ENCODE measurements at places on chromosomes 5 and 9.

DNA sequence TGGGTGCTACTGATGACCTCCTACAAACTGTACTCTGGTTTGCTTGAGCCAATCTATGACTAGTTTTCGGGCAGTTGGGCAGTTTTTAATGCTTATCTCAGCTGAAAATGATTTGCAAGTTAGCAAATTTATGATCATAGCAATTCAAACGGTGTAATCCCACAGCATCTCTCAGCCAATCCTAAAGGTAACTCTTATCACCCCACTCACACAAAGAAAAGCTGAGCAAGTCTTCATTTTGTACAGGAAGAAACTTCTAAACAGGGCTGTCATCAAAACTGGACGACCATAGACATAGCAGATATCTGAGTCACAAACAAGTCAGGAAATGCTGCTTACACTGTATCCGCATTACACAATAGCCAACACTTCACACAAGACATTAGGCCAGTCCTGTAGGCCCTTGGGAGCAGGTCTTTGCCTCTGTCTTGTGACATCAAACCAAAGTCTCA lies 2.6 kb upstream of the ENC1 start:
- DNase-seq: peak; percentile 62

DNA sequence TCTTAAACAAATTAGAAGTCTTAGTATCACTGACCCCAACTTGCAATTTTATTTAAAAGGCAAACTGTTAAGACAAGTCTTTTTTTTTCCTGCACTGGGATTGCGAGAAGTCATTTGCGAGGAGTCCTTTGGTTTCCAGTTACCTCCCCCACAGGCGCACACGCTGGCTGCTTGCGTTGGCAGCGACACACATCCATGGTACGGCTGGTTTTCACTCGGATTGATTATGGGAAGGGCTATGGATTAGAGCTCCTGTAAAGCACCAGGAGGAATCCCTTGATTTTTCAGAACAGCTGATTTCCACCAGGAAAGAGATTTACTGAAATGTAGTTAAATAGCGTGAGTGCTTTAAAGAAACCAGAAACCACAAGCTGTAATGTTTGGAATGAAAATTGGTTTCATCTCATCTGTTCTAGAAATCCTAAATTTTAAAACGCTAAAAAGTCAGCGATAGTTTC lies 737 bp downstream of the SLC1A3 start:
- DNase-seq: peak; percentile 39

DNA sequence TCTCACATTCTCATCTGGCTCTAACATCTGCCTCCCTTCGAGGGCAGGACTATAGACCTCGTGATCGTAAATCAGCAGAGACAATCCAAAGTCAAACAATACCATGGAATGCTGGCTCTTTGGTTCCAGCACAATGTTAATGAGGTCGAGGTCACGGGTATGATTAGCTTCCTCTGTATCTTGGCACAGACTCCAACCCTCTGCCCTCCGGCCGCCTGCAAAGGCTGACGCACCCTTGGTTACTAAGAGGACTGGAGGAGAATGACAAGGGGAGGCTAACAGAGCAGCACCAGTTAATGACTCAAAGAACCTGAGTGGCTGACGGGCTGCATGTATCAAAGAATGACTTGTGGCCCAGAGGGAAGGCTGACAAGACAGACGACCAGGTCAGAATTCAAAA lies 10.1 kb downstream of the LHFPL2 start:
- peak; percentile 88 for DNase-seq

DNA sequence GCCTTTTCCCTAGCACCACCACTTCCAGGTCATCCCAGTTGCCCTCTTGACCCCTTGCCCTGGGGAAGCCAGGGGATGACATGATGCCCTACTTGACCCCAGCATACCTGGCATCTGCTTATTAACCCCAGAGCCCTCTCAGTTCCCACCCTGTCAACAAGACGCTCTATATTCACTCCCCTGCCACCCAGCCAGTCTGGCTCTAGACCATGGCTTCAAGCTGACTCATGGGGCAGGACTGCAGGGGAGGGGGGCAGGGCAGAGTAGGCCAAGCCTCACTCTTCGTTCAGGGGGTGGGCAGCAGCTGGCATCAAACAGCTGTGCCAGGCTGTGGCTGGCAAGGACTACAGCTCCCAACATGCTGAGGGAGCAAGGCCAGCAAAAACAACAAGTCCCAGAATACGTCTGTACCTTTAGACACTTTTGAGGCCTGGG lies 5.3 kb downstream of the ATOSB start:
- no peak for DNase-seq

GRCh38 chr9:9395539-9395938 lies 1217.3 kb downstream of the PTPRD start:
- no peak for DNase-seq

- no peak for DNase-seq
Observed at GRCh38 chr9:9892217-9892616, 720.6 kb downstream of the PTPRD start.

- DNase-seq: no peak
Observed at GRCh38 chr9:75390951-75391350, 302.6 kb downstream of the OSTF1 start.

- DNase-seq: no peak
Observed at GRCh38 chr9:90979138-90979551, 177.5 kb downstream of the SYK start.

- DNase-seq: no peak
Observed at GRCh38 chr9:71706176-71706575, 62.1 kb downstream of the CEMIP2 start.

DNA sequence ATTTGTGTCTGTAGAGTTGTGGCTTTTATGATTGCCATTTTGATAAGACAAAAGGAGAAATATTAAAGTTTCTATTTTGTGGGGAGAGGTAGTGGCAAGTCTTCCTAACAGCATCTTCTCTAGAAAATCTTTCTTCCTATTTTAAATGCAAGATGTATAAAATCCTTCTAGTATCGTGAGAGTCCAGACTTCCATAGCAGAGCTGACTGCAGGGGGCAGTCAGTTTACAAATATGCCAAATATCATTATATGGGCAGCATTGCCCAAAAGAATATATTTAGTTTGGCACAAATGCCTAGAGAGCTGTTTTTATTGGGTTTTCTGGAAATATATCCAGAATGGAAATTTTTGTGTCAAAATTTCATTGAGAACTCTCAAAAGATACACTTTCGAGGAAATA lies 82.1 kb upstream of the ALDH1A1 start:
- DNase-seq: no peak

DNA sequence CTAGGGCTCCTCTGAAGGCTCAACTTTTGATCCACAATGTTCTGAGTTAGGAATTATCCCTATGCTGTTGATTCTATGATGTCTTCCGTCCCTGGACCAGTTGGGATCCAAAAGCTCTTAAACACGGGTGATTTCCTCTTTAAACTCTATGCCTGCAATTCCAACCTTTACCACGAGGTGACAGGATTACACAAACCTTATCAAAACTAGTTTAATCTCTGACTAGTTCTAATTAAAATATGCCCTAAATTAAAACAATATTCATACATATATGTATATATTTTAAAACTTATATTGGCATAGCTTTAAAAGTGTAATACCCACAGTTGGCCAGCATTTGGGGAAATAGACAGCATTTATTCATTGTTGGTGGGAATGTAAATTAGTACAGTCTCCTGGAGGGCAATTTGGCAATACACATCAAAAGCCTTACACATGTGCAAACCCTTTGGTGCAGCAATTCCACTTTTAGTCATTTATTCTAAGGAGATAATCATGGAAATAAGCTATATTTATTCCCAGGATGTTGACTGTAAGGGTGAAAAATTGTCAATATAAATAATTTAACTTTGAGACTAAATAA lies 51.6 kb upstream of the PHYKPL start:
- DNase-seq: no peak

DNA sequence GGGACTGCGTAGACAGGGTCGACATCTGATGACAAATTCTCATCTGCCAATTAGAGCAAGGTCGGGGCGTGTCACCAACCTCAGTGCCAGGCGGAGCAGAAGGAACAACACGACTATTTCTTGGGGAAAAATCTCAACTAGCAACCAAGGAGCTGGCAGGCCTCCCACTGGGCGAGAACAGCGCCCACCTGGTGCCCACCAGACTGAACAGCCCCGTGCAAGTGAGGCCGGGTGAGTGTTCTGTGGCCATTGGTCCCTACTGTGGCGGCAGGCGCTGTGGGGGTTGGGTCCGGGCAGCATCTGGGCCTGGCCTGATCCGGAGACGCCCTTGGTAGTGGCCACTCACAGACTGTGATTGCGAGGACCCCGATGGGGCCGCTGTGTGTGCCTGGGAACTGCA lies 11.5 kb downstream of the NOTCH1 start:
- DNase-seq: no peak

DNA sequence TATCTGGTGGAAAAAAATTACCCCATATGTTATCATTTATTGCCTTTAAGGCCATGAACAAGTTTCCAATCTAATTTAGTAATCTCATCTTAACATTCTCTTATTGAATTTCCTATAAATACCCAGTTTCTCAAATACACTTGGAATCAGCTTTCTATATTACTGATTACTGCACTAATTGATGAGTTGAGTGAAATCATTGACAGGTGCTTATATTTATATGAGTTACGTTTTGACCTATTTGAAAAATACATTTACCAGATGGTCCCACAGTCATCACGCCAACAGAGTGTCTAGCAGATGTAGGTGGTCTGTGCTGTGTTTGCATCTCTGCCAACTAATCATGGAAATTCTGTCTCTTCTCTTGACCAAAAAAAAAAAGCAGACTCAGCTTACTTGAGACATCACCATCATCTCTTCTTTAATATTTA lies 307.3 kb upstream of the NREP start:
- DNase-seq: no peak

GRCh38 chr5:134967607-134968006 lies at the start of gene CATSPER3:
CATSPER3 (plus strand) TSS chr5:134967907; CDS start chr5:134967992, 85 bp downstream.
- no peak for DNase-seq

- DNase-seq: no peak
Observed at GRCh38 chr9:98962181-98962560, 18.5 kb downstream of the COL15A1 start.

DNA sequence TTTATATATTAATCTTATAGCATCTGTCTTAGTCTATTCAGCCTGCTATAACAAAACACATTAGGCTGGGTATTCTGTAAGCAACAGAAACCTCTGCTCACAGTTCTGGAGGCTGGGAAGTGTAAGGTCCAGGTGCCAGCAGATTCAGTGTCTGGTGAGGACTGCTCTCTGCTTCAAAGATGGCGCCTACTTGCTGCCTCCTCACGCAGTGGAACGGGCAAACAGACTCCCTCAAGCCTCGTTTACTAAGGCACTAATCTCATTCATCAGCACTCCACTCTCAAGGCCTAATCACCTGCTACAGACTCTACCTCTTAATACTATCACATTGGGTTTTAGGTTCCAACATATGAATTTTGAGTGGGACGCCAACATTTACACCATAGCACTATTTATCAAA lies 5.2 kb upstream of the TBC1D2 start:
- DNase-seq: no peak

DNA sequence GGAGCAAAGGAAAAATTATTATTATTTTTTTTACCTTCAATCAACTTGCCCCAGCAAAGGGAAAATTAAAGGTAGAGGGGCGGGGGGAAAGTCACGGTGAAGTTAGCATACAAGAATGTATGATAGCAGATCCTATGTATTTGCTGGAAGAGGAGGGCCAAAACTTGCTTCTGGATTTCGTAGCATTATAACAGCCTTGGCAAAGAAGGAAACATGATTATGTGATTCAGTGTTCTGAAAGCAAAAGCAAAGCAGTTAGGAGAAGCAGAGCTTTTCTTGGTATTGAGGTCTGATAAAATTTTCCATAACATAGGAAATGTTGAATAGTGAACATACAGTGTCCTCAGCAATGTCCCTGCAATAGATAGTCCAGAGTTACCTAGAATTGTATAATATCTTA lies 32.4 kb downstream of the MAST4 start:
- DNase-seq: no peak

GRCh38 chr9:68488126-68488525 lies 52.6 kb downstream of the TMEM252 start:
- DNase-seq: no peak

DNA sequence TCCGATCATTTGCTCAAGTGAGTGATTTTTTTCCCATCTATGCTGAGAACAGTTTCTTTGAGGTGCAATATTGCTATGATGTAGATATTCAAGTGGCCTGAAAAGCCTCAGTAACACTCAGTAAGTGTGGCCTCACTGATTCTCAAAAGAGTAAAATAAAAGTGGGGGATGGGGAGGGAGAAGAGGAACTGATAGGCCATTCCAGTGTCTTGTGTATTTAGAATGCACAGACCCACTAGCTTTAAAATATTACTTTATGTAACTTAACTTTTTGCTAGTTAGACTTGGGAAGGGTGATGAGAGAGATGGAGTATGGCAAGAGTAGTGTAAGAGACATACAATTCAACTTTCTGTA lies 79.5 kb upstream of the ZNF608 start:
- no peak for DNase-seq

DNA sequence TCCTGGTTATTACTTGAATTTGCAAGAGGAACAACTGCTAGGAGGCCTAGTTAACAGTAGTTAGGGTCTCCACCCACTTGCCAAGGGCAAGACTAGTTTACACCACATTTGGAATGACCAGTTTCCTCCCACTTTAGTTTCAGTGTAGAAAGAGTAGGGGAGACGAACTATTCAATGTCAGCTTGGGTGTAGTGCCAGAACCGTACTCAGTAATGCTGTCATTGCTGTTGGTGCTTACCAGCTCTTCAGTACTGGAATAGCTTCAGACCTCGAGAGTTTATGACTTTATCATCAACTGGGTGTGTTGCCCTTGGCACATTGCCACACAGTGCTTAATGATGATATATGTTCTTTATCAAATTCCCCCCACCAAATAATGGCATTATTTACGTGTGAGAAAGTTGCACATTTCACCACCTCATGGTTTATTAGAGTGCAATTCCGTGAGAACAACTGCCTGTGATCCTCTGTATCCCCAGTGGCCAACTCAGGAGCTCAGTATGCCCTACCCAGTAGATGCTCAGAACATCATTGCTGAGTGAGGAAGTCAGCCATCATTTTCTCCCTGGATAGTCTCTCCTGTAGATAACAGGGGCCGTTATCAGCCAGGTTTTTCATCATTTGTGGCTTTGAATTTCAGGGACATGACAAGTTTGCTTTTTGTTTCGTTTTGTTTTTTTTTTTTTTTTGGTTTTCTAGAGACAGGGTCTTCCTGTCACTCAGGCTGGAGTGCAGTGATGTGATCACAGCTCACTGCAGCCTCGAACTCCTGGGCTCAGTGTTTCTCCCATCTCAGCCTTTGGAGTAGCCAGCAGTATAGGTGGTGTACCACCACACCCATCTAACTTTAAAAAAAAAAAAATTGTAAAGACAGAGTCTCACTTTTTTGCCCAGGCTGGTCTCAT lies 67.3 kb downstream of the DOCK8 start:
- no peak for DNase-seq

GRCh38 chr5:118700510-118700909 lies 287.8 kb downstream of the DTWD2 start:
- no peak for DNase-seq

DNA sequence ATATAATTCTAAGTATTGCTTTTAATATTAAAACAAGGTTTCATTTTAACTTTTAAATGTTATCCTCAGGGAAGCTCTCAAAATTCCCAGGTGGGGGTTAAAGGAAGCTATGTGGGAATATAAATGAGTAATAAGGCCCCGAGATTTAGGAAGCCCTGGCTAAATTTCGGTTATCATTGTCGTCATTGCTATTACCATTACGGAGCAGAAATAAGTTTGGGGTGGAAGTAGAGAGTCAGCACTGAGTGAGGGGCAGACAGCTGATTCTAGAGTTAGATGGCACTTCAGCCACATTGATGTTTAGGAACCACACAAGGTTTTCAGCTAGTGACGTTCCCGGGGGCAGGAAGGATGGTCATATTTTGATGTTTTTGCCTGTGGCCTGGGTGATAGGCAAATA lies 74.9 kb downstream of the NREP start:
- no peak for DNase-seq

Measured in HTR-8/SVneo (cell line).